ENCODE measurements at places on chromosomes 3 and 15.

GRCh38 chr15:48627260-48627940, 18.1 kb downstream of the FBN1 start:
- no peak for DNase-seq

- DNase-seq: no peak
These were observed at the start of gene SEMA4B for GRCh38 chr15:90201130-90201943. Gene SEMA4B (plus strand): TSS chr15:90201330. CDS start chr15:90201579, 249 bp downstream.

DNA sequence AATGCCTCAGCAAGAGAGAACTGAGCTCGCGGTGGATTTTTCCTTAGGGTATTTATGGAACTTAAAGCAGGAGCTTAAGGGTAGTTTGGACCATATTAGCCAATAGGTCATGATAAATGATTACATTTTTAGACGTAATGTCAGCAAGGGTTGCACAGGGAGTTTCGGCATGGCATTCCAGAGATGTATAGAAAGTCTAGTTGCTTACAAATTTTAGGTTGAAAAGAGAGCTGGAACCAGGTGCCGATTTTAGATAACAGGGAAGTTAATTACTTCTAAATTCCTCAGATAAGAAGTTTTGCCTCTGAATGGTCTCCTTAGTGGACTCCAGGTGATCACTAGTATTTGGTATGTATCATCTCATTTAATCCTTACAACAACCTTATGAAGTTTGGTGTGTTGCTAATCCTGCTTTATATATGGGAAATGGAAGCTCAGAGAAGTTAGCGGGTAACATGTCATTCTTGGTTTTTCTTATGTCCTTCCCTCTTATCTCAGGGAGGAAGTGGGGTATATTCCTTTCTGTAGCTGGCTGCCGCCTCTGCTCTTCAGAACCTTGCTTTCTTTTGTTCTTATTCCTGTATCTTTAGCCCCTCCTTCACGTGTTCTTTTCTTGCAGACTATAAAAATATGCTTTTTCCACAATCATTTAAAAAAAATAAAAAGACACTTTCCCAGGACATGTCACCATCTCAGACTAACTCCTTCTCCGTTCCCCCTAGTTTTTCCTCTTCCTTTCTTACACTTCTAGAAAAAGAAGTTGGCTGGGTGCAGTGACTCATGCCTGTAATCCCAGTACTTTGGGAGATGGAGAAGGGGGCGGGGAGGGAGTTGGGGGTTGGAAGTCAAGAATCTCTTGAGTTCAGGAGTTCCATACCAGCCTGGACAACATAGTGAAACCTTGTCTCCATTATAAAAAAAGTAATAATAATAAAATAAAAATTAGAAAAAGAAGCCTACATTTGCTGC, 25.7 kb downstream of the IQGAP1 start:
- DNase-seq: no peak

- no peak for DNase-seq
These were observed 72.4 kb downstream of the TBL1XR1 start for GRCh38 chr3:177124882-177125281.

GRCh38 chr3:184740509-184741258, 28.8 kb upstream of the MAGEF1 start:
- no peak for DNase-seq

GRCh38 chr3:24300949-24301348, 193.7 kb downstream of the THRB start:
- no peak for DNase-seq

GRCh38 chr15:70478251-70478990, 284.9 kb downstream of the UACA start:
- no peak for DNase-seq

DNA sequence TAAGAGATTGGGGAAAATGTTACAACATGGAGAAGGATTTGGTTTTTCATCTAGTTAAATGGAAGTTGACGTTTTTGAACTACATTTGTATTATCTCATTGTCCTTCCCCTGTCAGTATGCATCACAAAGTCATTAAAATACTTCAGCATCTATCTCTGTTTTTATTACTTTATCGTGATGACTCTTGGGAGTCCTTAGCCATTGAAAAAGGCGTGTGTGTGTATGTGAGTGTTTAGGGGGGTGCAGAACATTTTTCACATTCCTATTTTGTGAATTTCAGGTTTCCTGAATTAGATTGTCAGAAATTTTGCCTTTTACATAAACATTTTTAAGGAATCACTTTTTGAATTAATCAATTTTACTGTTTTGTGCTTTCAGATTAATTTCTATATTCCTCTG, 360.6 kb upstream of the SGO1 start:
- no peak for DNase-seq

DNA sequence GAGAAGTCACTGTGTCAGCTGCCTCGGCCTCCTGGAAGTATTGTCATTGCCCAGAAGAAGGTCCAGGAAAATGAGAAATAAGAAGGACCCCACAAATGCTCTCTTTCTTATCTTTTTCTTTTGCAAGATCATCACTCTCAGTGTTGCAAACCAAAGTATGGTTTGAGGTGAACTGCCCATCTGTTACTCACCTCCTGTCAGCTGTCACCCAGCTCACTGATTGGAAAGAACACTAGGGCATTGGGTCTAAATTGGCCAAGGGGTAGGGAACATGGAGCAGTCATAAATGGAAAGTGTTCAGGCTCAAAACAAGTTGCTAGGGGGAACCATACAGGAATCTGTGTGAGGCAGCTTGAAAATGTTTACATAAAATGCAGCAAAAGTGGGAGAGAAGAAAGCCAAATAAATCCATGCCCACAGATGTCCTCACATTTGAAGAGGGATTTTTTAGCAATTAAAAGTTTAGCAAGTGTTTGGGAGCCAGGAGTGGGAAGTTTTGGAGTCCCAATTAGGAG, 431.2 kb upstream of the THBS1 start:
- DNase-seq: no peak

GRCh38 chr3:39423436-39423970, 17.0 kb downstream of the RPSA start:
- no peak for DNase-seq

- no peak for DNase-seq
These were observed 38.2 kb downstream of the VPS13C start for GRCh38 chr15:62021991-62022600.

- no peak for DNase-seq
These were observed 150.7 kb downstream of the OPA1 start for GRCh38 chr3:193743702-193744047.

DNA sequence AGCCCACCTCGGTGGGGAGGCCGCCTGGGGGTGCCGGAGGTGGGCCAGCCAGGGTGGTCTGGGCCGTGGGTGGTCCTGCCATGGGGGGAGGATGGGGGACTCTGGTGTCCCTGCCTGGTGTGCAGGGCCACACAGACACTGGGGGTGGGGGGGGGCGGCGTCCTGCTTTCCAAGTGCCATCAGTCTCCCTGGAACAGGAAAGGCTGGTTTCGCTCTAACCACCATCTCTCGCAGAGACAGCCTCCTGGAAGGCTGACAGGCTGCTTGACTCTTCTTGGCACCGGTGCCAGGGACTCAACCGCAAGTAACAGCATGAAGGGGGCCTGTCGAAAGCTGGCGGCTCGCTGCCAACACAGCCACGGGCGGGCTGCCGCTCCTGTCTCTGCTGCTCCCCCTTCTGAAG, 40.3 kb downstream of the RGMA start:
- no peak for DNase-seq

- no peak for DNase-seq
These were observed 68.9 kb upstream of the TLE3 start for GRCh38 chr15:70166506-70167087.

- no peak for DNase-seq
These were observed 2.3 kb upstream of the SACM1L start for GRCh38 chr3:45686850-45687249.

DNA sequence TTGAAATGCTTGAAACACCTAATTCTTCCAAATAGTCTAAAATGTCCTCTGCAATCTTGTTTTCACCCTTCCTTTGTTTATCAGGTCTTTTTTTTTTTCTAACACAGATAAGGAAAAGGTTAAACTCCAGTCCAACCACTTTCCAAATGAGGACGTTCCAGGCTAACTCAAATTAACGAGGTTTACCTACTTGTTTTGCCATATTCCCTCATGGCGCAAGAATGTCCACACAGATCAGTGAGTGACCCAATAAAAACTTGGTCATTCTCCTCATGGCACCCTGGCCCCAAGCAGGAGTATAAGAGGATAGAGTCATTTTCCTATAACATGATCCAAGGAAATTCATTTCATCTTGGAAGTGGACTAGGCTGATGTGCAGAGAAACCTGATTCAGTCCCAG, 6.6 kb upstream of the LIPC start:
- DNase-seq: no peak

- no peak for DNase-seq
These were observed 33.7 kb downstream of the SUSD5 start for GRCh38 chr3:33184863-33185262.

GRCh38 chr3:212432-212831, 15.9 kb downstream of the CHL1 start:
- no peak for DNase-seq

DNA sequence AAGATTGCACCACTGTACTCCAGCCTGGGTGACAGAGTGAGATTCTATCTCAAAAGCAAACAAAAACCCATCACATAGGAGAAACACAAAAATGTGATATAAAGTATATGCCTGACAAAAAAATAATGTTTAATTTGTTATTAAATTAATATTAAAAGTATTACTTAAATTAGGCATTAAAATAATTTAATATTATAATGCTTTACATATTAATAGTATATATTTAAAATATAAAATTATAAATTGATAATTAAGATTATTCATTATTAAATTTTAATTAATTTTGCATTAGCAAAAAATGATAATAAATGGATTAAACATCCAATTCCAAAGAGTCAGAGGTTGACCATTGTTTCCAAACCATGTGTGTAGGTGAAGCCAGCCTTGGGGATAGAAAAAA, 22.0 kb upstream of the GABRA5 start:
- DNase-seq: no peak

DNA sequence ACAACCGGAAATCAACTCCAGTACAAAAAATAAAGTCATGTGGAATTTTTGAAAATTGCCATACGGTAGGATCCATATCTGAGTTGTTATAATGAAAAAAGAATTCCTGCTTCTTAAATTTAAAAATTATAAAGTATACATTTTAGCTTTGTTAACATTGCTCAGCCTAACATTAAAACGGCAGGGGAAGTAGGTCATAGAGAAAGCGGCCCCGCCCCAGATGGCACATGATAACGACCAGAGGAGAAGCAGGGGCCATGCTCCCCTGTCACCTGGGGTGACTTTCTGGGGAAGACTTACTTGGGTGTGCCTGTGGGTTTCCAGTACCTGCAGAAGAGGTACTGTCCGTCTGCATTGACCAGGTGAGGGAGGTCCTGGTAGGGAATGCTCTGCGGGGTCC, 921 bp downstream of the MGLL start:
- peak; percentile 90 for DNase-seq

DNA sequence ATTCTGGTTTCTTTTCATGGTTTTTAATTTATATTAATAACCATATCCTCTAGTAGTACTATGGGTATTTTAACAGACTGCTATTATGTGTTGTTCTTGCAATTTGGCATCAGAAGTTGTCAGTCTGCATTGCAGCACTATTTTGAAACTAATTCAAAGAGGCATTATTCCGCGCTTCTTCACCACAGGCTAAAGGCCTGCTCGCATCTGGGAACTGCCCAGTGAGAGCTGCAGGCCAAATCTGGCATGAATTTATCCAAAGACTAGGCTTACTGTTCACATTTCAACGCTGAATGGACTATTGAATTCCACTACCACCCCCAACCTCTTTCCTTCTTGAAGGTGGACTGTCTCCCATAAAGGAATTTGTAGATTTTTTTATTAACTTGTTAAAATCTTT, 310.4 kb upstream of the NR2F2 start:
- DNase-seq: no peak

- DNase-seq: no peak
These were observed 62.5 kb downstream of the CBLB start for GRCh38 chr3:105806359-105806758.

DNA sequence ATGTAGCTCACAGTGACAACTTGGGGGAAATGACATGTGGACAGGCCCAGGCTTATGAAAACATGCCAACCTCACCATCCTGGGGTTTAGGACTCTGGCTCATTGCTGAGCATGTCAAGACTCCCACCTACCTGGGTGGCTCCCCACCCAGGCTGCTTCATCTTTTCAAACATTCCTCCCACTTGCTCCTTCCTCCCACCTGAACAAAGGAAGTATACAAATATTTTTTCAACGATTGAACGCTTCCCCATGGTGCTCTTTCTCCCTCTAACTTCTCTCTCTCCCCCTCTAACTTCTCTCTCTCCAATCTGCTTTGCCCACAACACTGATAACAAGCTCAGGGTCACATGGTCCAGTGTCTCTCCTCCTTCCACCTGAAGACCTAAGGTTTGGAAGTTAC, 27.7 kb upstream of the CPEB1 start:
- no peak for DNase-seq

- DNase-seq: no peak
These were observed 17.3 kb downstream of the NIPA2 start for GRCh38 chr15:22855791-22856190.

GRCh38 chr15:74830868-74831267, 4.4 kb downstream of the CPLX3 start:
- no peak for DNase-seq

DNA sequence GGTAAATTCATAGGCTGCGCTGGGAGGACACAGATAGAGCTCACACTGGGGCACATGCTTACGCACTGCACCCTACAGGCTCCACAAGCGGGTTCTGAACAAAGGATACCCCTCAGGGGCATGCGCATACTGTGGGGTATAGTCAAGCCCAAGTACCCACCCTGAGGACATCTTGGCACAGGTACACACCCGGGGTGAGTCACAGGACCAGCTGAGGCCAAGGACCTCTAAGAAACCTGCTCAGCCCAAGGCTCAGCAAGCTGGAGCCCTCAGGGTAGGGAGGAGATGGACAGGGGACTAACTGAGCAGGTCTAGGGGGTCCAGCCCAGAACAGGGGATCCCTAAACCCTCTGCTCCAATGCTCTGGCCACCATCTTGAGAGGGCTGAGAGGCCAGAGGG, 3.3 kb downstream of the SHISA5 start:
- DNase-seq: no peak

DNA sequence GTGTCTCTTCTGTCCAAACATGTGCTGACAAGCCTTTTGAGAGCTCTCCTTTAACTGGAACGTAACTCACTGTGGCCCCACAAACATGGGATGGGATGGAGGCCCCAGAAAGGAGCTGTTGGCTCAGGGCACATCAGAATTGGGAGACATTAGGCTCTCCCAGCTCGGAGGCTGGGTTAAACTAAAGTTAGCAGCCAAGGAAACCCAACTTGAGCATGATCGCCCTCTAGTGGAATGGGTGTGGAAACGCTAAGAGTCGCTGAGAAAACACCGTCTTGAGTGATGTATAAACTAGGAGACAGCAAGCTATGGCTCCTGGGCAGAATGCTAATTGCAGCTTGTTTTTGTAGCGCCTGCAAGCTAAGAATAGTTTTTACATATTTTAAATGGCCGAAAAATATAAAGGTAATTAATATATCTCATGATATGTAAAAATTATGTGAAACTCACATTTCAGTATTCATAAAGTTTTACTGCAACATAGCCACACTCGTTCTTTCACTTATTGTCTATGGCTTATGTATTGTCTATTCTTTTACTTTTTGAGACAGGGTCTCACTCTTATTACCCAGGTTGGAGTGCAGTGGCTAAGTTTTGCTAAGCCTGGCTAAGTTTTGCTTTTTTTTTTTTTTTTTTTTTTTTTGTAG, 138.8 kb upstream of the HACD2 start:
- DNase-seq: no peak

- no peak for DNase-seq
These were observed 216.3 kb downstream of the SATB1 start for GRCh38 chr3:18208856-18209255.

- no peak for DNase-seq
These were observed 957.1 kb downstream of the FHIT start for GRCh38 chr3:60294181-60294580.
